ENCODE measurements at places on chromosomes 11 and 22. TPM values are rescaled to one million over a fixed set of nuclear protein-coding genes. Genes with fewer than 3 reads are reported as not detected.

Gene GDPD4
- not detected for total RNA-seq

Gene RCOR2
- total RNA-seq = 1.1 TPM

Gene PNPLA5
- not detected for total RNA-seq

Gene PLEKHB1
- total RNA-seq = 0.81 TPM

Gene ASRGL1
- 14.3 TPM for total RNA-seq

Gene DCDC1
- total RNA-seq = 0.55 TPM

Gene TMEM86A
- 0.38 TPM for total RNA-seq
